NCI-H524 treated with DMSO at 0.1 percent for 48 hours (cell line): ENCODE measurements at places on chromosomes 7 and 10.

DNA sequence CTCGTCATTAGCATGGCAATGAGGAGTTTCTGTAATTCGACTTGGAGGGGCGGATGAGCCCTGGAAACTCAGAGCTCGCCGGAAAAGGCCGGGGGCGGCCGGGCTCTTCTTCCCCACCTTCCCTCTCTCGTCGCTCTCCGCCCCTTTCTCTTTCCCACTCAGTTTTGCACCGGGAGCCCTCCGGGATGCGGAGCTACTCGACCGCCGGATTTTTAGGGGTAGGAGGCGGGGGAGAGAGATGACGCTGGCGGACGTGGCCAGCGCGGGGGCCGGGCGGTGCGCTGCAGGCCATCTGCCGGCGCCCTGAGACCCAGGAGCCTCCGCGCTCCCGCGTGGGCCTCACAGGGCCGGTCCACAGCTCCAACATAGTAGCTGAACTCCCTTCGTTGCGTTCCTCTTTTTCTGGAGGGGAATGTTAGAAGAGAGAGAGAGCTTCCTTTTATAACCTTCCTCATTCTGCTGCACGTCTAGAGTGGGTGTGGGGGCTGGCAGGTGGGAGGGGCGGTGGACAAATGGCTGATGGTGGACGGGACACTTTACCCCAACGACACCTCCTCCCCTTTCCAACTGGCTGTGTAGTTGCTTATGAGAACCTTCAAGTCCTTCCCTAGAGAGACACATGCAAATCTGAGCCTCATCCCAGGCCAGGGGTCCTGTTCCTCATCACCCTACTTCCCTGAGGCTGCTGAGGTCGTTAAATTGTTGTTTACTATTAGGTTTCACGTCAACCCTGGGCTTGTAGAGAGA lies 1.1 kb upstream of the HOXA1 start:
- DNase-seq = no peak

- no peak for DNase-seq
Measured at GRCh38 chr10:52956461-52956860, 183.9 kb upstream of the MBL2 start.

- no peak for DNase-seq
Measured at GRCh38 chr7:103955985-103956384, 33.5 kb downstream of the RELN start.

- no peak for DNase-seq
Measured at GRCh38 chr10:106560925-106561640, 603.4 kb downstream of the SORCS1 start.

DNA sequence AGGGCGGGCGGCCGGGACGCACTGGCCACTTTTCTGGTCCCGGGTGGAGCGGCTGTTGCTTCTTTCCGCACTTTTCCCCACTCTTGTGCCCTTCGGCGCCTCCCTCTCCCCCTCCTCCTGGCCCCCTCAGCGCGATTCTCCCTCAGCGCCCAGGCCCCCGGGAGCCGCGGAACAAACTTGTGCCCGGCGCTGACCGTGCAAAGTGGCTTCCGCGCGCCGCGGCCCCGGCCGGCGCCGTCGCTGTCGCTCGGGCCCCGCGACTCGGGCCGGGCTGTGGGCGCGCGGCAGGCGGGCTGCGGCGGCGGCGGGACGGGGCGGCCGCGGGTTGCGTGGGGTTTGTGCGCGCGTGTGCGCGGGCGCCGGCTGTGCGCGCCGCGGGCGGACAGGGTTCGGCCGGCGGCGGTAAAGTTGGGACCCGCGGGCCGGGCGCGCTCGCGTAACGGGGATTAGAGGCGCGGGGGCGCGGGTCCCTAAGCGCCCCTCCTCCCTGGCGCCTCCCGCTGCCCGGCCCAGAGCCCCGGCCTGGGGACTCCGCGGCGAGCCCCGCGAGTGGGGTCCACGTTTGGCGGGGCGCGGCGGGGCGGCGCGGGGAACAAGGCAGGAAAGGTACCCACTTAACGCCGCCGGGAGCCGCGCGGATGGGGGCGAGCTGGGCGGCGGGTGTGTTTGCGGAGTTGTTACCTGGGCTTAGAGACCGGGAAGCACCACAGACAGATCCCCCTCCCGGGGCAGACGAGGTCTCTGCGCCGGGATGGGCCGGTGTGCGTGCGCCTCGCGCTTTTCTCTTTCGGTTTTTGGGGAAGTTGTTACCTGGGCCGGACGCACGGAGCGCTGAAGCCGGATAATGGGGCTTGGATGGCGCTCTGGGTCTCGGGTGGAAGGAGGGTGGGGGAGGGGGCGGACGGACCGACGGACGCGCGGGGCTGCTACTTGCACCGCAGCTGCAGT lies 860 bp downstream of the ZEB1 start:
- DNase-seq = no peak

DNA sequence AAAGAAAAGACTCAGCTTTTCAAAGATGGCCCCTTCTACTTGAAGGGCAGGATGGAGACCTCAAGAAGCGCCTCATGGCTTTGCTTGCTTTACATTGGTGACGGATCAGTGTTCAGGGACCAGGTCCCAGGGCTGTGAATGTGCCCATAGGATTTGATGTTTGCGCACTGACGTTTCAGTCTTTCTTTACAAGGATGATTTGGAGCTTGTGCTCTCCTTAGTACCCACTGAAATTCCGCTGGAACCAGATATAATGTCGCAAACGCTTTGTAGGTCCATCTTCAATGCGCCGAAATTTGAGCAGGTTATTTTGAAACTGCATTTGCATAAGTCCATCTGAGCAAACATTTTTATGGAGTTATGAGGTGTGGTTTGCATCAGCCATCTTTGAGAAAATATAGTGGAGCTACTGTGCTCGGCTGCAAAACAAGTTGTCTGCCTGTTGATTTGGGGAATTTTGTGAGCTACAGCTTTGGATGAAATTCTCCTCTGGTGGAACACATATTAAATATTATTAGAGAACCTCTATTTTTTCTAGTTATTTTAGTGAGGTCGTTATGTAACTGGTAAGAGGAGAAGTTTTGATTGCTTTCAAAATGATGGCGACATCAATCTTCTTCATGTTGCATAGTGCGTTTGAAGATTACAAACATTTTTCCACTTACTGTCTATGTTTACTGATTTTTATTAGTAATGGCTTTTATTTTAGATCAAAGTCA lies 2.4 kb downstream of the RBM20 start:
- DNase-seq = no peak

DNA sequence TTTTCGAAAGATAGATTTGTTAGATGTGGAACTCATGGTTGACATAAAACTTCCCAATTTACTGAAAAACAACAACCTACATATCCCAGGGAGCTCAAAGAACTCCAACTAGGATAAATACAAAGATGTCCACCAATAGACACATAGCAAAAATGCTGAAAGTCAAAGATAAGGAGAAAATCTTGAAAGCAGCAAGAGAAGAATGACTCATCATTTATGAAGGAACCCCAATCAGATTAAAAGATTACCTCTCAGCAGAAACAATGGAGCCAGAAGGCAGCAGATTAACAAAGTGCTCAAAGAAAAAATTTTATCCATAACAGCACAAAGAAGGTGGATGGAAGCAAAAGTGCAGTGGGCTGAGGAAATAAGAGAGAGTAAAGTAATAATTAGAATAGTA lies 908.6 kb downstream of the SORCS3 start:
- no peak for DNase-seq

GRCh38 chr10:26112532-26112931 lies 104.0 kb upstream of the GAD2 start:
- no peak for DNase-seq

GRCh38 chr10:32923849-32924248 lies 34.2 kb downstream of the ITGB1 start:
- DNase-seq = no peak

DNA sequence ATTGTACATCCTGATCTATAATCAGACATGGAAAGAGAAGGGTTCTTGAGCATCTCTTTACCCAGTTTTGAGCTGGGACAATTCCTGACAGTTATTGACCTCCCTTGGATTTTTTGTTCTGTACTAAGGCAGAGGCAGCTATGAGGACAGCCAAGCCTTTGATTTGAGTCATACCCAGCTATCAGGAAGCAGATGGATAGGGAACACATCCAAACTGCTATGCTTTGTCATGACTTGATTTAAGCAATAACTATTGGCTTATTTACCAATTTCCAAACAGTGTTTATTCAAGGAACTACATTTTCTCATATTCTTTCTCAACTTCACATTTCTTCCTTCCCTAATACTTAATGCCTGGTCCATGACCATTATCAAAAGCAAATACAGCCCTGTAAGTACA lies 396.4 kb upstream of the STEAP1 start:
- DNase-seq = no peak

DNA sequence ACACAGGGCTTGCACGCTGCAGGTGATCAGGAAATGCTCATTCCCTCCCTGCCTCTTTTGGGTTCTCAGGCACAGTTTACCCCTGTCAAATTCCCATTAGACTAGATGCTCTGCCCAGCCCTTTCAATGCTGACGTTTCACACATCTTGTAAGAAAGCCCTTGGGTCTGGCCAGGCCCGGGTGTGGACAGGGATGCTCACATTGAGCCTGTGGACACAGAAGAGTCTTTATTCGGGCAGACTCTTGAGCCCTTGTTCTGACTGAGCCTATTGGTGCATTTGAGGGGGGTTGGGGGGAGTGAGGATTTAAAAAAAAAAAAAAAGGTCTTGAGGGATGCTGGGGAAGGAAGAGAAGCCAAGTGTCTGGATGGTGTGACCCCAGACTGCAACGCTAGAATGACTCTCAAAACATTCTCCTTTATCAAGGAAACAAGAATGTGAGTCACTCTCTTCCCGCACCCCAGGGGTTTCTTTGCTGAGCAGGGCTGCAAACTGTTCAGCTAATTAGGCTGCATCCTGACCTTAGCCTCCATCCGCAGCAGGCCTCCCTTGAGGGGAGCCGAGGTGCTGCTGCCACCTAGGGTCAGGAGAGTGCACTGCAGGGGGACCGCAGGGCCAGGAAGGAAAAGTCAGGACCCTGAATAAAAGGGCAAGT lies 53.6 kb upstream of the TMEM72 start:
- DNase-seq = no peak

DNA sequence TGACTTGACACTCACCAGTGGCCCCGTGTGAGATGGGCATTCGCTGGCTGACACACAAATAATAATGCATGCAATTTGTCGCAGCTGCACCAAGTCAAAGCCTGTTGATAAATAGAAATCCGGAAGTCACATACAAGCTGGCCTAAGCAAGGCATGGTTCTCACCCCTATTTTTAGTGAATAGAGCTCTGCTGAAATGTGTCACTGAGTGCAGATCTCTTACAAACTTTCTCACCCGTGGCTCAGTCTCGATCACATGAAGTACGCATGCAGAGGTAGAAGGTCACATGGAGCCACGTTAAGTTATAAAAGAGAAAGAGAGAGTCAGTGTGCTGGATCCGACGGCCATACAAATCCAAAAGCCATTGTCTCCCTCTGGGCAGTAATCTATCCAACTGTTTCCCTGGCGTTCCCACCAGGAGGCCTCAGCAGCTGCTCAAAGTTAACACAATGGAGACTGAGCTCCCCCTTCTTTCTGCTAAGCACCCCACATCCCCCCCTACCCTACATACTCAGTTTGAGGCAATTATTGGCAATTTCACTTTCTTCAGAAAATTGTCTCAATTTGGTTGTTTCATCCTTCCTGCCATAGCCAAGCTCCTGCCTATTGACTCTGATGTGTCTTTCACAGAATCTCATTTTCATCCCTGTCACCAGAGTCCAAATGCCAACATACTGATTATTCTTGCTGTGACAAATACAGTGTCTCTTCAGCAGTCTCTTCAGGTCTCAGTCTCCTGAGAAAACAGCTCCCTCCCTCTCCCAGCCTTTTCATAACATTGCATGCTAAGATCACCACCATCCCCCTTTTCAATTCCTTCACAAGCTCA lies 473.3 kb upstream of the NRP1 start:
- no peak for DNase-seq

DNA sequence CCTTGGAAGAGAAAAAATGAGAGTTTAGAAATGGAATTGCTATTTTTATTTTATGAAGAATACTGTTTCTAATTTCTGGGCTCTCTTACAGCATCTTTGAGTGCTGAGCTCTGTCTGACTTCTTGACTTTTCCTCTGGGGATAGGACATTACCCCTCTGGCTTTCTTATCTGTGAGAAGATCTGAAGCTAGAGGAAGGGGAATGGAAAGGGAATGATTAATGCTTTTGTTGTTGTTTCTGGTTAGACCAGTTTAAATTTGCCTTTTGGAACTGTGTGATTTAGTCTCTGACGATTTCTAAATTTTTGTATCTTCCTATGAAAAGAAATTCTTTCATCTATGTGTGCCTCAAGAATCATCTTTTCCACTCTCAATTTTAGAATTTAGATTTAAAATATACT lies 811.4 kb downstream of the REEP3 start:
- no peak for DNase-seq

- no peak for DNase-seq
Measured at GRCh38 chr7:79502151-79502550, 48.7 kb upstream of the MAGI2 start.

DNA sequence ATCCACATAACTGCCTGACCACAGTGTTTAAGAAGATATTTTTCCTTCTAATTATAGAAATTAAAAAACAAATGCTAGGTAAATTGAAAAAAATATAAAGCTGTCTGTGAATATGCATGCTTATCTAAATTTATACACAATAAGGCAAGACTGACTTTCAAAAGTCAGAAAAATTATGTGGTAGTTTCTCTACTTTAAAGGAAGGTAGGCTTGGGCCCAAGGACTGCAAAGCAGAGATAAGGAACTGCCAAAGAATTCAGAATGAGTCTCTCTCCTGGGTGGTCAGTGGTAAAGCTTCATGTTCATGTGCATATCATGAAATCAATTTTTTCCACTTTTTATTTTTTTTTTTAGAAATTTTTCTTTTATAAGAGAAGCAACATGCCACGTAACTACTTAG lies 998.6 kb downstream of the REEP3 start:
- no peak for DNase-seq

DNA sequence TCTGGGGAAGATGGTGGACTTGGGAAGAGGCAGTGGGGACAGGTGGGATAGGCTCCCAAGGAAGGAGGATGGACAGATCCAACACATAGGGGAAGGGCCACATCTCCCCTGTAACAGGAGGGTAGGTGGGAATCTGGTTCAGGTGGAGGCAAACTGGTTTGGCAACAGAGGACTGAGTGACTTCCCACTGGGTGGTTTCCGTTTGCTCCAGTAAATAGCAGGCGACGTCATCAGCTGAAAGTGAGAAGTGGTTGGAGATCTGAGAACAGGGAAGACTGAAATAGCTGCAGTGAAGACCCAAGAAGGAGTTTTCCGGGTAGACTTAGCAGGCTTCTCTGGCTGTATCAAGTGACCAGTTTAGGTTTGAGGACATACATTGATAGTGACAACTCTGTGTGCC lies 504.4 kb downstream of the GALNT17 start:
- no peak for DNase-seq
